Kidney epithelial cell (primary cell): ENCODE measurements at places on chromosomes 1 and 21.

DNA sequence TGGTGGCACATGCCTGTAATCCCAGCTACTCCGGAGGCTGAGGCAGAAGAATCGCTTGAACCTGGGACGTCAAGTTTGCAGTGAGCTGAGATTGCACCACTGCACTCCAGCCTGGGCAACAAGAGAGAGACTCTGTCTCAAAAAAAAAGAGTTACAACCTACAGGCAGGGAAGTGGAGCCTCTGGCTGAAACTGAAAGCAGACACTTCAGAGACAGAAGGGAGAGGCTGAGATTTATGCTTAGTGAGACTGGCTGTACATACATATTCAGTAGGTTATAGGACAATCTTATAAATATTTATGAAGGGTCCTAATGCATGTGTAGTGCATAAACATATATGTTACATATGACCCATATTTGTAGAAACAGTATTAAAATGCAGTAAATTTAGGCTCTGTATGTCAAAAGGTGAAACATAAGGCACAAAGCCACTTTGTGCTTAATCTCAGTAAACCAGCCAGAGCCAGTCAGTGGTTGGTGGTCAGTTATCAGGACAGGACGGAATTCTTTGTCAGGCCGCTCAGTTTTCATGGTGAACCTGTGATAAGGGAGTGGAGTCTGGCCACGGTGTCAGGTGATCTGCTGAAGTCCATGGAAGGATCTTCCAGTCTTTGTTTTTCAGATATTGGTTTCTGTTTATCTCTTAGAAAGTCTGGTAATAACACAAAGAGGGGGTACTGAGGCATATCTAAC is 13.7 kb downstream of the RHEX start:
- DNase-seq: no peak

- DNase-seq: no peak
Observed at GRCh38 chr21:45376459-45377324, 28.3 kb upstream of the COL18A1 start.

DNA sequence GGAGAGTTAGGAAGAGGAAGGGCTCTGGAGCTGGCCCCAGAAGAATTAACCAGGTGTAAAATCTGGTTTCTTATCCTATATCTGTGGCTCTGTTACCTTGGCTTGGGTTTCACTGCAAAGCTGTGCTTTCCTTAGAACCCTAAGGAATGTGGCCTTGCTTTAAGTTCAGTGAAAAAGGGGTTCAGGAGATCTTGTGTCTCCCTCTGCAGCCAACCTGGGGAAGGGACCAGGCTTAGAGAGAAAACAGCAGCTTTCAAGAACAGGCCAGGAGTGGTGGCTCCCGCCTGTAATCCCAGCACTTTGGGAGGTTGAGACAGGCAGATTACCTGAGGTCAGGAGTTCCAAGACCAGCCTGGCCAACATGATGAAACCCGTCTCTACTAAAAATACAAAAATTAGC is 16.1 kb upstream of the MYCL start:
- no peak for DNase-seq

DNA sequence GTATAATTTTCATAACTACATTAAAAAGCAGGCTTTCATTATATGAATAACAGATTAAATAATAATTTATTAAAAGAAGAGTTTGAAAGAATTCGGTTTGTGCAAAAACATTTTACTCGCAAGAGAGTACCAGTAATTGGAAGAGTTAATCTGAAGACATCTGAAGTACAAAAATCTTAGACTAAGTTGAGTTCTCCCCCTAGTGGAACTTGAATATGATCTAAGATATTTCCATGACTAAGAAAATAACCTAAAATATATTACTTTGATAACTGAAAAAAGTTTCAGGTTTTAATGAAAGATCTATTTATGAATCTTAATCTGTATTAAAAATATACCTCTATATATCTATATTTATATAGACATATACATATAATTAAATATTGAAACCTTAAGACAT is 112.5 kb upstream of the GFI1 start:
- DNase-seq: no peak

DNA sequence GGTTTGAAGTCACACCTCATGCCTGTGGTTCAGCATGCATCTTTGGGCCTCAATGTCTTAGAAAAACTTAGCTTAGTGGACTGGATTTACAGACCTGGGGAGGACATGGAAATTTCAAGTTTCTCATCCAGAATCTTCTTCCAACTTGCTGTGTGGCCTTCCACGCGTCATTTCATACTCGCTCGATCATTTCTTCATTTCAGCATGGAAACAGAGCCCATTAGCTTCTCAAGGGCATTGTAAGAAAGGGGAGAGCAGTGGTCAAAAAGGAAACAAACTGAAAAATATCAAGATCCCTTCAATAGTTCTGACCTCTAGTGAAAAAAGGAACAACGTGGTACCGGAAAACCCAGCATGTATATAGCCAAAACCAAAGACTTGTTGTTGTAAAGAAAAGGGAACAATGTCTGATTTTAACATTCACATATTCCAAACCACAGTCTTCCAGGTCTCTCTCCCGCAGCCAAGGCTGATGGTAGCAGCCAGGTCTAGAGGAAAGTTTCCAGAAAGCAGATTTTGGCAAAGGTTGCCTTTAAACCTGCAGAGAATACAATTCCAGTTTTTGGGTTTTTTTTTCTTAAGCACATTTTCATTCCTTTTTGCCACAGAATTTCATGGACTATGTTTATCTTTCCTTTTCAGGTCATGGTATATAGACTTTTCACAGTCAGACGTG is 97.0 kb upstream of the CDC42BPA start:
- no peak for DNase-seq
